Stomach (tissue), 19 donors: ENCODE measurements at places on chromosomes 6 and 20.

DNA sequence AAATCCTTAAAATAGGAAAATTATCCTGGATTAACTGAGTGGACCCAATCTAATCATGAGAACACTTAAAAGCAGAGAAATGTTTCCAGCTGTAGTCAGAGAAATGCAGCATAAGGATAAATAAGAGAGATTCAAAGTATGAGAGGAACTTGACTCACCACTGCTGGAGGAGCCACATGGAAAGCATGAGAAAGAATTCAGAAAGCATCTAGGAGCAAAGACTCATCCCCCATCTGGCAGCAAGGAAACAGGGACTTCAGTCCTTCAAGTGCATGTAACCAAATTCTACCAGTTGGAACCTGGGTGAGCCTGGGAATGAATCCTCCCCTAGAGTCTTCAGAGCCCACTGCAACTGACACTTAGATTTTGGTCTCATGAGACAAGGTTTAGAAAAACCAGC is 33.7 kb downstream of the RNF146 start:
- peaks cover 46% of the 10 kb centered on the region for H3K4me1 ChIP-seq
- no peak overlapping the region for H3K4me3 ChIP-seq
- peaks cover 10% of the 10 kb centered on the region for H3K36me3 ChIP-seq
- no peak for DNase-seq

- no peak for DNase-seq
- H3K27me3 ChIP-seq = no peaks in the 10 kb centered on the region
- H3K4me3 ChIP-seq = no peak overlapping the region
- H3K27ac ChIP-seq = no peak overlapping the region
- peaks cover 20% of the 10 kb centered on the region for H3K4me1 ChIP-seq
Measured at GRCh38 chr6:160010067-160010466, 41.2 kb downstream of the IGF2R start.

DNA sequence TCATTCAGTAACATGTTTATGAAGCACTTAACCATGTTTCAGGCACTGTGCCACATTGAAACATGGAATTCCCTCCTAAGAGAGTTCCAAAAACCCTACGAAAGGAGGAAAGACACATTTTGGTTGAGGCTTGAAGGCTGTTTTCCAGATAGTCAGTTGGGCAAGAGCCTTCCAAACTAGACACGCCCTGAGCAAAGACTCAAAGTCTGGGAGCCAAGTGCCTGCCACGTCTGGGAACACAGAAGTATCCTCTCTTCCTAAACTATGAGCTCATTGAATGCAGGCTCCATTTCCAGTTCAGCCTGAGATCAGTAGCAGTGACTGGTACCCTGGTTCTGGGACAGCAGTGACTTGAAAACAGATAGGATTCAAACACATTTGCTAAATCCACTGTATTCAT is 74.5 kb upstream of the FAM8A1 start:
- DNase-seq = no peak
- no peaks in the 10 kb centered on the region for H3K4me1 ChIP-seq
- no peak overlapping the region for H3K27ac ChIP-seq
- no peaks in the 10 kb centered on the region for H3K36me3 ChIP-seq
- no peaks in the 10 kb centered on the region for H3K27me3 ChIP-seq
- H3K4me3 ChIP-seq = no peak overlapping the region

GRCh38 chr6:159983641-159984080 is 14.8 kb downstream of the IGF2R start:
- H3K27me3 ChIP-seq = no peaks in the 10 kb centered on the region
- DNase-seq = no peak
- no peak overlapping the region for H3K27ac ChIP-seq
- H3K36me3 ChIP-seq = no peaks in the 10 kb centered on the region

DNA sequence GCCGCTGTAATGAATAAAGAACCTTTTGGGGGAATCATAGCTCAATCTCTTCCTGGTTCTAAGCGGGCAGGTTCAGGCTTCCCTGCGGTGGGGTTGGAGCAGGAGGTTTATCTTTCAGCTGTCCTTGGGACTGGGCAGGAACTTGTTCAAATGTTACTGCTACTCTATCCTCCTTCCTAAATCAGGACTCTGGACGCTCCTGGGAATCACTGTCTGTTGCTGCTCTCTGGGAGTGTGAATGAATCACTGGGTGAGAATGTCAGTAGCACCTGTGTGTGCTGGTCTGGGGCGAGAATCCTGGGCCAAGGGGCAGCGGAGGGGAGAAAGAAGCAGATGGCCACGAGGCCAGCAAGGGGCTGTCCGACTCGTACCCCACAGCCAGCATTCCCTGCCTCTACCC is 65.4 kb upstream of the ZNFX1 start:
- H3K36me3 ChIP-seq = no peaks in the 10 kb centered on the region
- no peak for DNase-seq
- no peak overlapping the region for H3K27ac ChIP-seq
- no peaks in the 10 kb centered on the region for H3K4me1 ChIP-seq

DNA sequence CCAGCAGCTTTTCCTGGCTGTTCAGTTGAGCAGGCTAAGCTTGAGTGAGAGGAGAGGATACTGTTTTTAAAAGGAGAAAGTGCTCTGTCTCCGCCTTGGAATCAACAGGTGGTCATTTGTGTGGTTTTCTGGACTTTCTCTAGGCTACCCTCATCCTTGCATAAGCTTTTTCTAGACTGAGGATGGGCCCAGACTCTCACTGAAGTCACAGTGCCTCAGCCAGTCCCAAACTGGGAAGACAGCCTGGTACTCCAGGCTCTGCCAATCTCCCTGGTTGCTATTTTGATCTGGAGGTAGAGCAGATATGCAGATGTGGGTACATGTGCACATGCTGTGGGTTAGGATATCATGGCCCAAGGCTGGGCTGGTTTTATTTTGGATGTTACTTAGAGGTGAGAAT is 7.0 kb downstream of the SCUBE3 start:
- H3K36me3 ChIP-seq = no peaks in the 10 kb centered on the region
- DNase-seq = no peak
- H3K4me3 ChIP-seq = no peak overlapping the region
- no peaks in the 10 kb centered on the region for H3K4me1 ChIP-seq

DNA sequence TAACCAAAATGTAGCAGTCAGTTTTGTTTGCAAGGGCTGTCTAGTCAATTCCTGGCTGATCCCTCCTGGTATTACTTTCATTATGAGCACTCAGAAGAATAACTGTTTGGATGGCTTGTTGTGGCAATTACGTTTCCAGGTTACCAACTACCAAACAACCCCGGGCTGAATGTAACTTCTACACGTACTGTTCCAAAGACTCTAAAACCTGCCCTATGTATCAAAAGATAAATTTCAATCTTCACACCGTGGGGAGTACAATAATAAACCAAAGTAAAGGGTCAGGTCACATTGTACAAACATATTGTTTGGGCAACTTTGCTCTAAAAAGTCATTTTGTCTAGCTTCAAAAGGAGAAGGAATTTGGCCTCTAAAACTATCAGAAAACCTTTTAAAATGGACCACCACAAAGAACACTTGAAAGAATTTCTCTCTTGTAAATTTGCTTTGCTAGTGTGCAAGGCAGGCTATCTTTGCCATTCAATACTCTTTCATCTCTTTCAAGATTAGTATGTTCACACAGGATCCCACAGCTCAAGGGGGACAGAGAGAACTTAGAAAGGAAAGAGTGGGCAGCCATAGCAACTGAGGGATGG is 27.6 kb downstream of the DCDC2 start:
- no peak overlapping the region for H3K27ac ChIP-seq
- H3K36me3 ChIP-seq = no peaks in the 10 kb centered on the region
- no peaks in the 10 kb centered on the region for H3K27me3 ChIP-seq
- H3K4me3 ChIP-seq = no peak overlapping the region
- no peaks in the 10 kb centered on the region for H3K4me1 ChIP-seq
- DNase-seq = no peak

- no peaks in the 10 kb centered on the region for H3K27me3 ChIP-seq
- no peaks in the 10 kb centered on the region for H3K36me3 ChIP-seq
- H3K4me3 ChIP-seq = no peak overlapping the region
- no peak overlapping the region for H3K27ac ChIP-seq
- DNase-seq = no peak
Measured at GRCh38 chr20:53647286-53647821, 53.7 kb upstream of the ZNF217 start.

DNA sequence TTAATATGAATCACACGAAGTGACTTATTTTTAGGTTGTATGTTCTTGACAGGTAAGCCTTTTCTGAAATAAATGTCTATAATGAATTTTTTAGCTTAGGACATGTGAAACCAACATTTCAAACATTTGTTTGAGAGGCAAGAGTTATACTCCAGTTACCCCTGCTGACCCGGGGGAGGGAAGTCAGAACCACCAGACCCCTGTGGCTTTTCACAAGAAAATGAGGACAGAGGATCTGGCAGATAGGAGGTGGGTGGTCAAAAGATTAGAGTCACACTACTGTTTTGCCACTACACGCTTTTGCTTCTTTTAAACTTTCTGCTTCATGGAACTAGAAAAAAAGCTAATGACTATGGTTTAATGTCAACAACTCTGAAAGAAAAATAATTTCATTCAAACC is 27.5 kb upstream of the ADGRF4 start:
- no peaks in the 10 kb centered on the region for H3K27me3 ChIP-seq
- no peak overlapping the region for H3K27ac ChIP-seq
- no peak for DNase-seq

- no peaks in the 10 kb centered on the region for H3K4me1 ChIP-seq
- no peak overlapping the region for H3K4me3 ChIP-seq
- H3K27ac ChIP-seq = no peak overlapping the region
- no peak for DNase-seq
Measured at GRCh38 chr6:98118397-98119045, 715.9 kb upstream of the POU3F2 start.

DNA sequence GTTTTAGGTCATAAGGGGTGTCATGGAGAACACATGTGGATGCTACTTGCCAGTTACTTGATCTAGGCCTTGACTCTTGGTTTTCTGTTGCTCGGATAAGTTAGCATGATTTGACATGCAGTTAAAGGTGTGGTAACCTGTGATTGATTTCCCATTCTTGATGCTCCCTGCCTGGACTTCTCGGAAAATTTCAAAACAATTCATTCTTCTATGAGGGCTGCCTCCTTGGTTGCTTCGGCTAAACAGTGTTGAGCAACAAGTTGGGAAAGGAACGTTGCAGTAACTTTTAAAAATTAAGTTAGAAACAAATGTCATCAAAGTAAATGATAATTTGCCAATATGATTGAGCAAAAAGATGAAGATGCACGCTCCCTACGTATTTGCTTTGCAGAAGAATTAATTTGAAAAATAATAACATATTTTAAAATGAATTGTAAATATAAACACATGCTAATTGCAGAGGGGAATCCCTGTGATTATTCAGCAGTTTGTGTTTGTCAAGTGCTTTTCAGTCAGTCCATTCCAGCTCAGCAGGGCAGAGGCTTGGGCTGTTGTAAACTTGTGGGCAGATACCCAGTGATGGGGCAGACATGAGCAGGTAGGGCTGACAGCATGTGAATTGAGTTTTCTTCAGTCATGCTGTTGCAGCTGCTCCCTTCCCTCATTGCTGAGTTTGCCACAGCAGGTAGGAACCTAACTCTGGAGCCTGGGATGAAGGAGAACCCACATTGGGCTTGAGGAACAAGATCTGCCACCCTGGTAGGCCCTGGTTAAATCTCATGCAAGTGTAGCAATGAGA is 110.2 kb downstream of the ESR1 start:
- no peaks in the 10 kb centered on the region for H3K27me3 ChIP-seq
- no peaks in the 10 kb centered on the region for H3K4me1 ChIP-seq
- no peak for DNase-seq
- no peak overlapping the region for H3K27ac ChIP-seq
- no peaks in the 10 kb centered on the region for H3K36me3 ChIP-seq

- H3K4me3 ChIP-seq = no peak overlapping the region
- peaks cover 39% of the 10 kb centered on the region for H3K36me3 ChIP-seq
- H3K27ac ChIP-seq = no peak overlapping the region
- no peaks in the 10 kb centered on the region for H3K27me3 ChIP-seq
- peaks cover 55% of the 10 kb centered on the region for H3K4me1 ChIP-seq
- peak; percentile 26 for DNase-seq
Measured at GRCh38 chr6:8085053-8085511, 17.3 kb downstream of the EEF1E1 start.

- peaks cover 66% of the 10 kb centered on the region for H3K4me1 ChIP-seq
- H3K27ac ChIP-seq = no peak overlapping the region
- no peaks in the 10 kb centered on the region for H3K27me3 ChIP-seq
- H3K36me3 ChIP-seq = peaks cover 24% of the 10 kb centered on the region
- no peak overlapping the region for H3K4me3 ChIP-seq
- DNase-seq = no peak
Measured at GRCh38 chr20:34710861-34711574, 6.9 kb downstream of the TP53INP2 start.

DNA sequence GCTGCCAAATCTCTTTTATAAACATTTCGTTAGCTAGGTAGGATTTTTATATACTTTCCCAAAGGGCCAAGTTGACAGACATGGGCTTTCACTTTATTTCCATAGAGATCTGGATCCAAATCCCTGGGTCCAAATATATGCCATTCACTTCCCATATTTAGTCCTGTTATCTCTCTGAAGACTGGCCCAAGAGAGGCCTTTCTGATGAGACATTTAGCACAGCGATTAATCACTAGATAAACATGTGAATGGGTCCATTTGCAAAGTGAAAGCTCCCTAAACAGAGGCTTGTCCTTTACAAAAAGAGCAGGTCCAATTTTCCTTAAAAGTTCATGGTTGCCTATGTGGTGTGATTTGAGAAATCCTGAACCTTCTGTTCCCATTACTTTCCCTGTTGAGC is 132.6 kb downstream of the TRMT11 start:
- H3K36me3 ChIP-seq = no peaks in the 10 kb centered on the region
- no peak for DNase-seq
- no peaks in the 10 kb centered on the region for H3K4me1 ChIP-seq
- H3K27me3 ChIP-seq = no peaks in the 10 kb centered on the region
- H3K27ac ChIP-seq = no peak overlapping the region

GRCh38 chr6:130259557-130259956 is 36.8 kb upstream of the SAMD3 start:
- H3K27me3 ChIP-seq = no peaks in the 10 kb centered on the region
- no peaks in the 10 kb centered on the region for H3K36me3 ChIP-seq
- H3K27ac ChIP-seq = no peak overlapping the region

DNA sequence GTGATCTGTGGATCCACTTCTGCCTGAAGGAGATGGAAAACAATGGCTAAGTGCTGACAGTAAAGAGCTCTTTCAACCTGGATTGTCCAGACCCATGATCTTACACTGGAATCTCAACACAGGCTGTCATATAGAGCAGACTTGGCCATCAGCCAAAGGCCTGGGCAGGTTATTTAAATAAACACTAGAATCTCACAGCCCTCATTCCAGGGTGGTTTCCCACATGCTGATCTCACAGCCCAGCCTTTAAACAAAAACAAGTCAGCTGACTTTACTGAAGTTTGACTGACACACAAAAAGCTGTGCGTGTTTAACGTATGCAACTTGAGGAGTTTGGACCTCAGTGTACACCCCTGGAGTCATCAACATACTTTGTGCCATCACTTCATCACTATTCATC is 28.4 kb downstream of the SYNDIG1 start:
- DNase-seq = peak; percentile 64
- no peaks in the 10 kb centered on the region for H3K36me3 ChIP-seq
- no peak overlapping the region for H3K27ac ChIP-seq
